ENCODE measurements at places on chromosomes 16 and 17.

- DNase-seq = no peak
Measured at GRCh38 chr16:22031483-22032083, 23.7 kb downstream of the MOSMO start.

- no peak for DNase-seq
Measured at GRCh38 chr17:40500190-40500589, 1.2 kb downstream of the TNS4 start.

GRCh38 chr17:69227541-69227940, 1.1 kb downstream of the ABCA10 start:
- DNase-seq = no peak

GRCh38 chr17:983921-984320, 4.3 kb upstream of the NXN start:
- DNase-seq = no peak

GRCh38 chr17:33583518-33584417, 290.7 kb upstream of the ASIC2 start:
- no peak for DNase-seq

- no peak for DNase-seq
Measured at GRCh38 chr16:51815523-51815922, 664.5 kb upstream of the SALL1 start.

GRCh38 chr17:77542011-77542410, 401.2 kb downstream of the SEC14L1 start:
- no peak for DNase-seq
